ENCODE measurements at places on chromosomes 1 and 21. TPM values are rescaled to one million over a fixed set of nuclear protein-coding genes. Genes with fewer than 3 reads are reported as not detected.

The PPFIA4 gene
- not detected for total RNA-seq

The RUNX3 gene
- total RNA-seq = 0.26 TPM

The GJB5 gene
- not detected for total RNA-seq

GRCh38 chr1:22689505-22689904, 21.1 kb upstream of the EPHB2 start:
- no peaks in the 10 kb centered on the region for H3K27me3 ChIP-seq
- H3K4me1 ChIP-seq = no peaks in the 10 kb centered on the region
- H3K27ac ChIP-seq = no peak overlapping the region

DNA sequence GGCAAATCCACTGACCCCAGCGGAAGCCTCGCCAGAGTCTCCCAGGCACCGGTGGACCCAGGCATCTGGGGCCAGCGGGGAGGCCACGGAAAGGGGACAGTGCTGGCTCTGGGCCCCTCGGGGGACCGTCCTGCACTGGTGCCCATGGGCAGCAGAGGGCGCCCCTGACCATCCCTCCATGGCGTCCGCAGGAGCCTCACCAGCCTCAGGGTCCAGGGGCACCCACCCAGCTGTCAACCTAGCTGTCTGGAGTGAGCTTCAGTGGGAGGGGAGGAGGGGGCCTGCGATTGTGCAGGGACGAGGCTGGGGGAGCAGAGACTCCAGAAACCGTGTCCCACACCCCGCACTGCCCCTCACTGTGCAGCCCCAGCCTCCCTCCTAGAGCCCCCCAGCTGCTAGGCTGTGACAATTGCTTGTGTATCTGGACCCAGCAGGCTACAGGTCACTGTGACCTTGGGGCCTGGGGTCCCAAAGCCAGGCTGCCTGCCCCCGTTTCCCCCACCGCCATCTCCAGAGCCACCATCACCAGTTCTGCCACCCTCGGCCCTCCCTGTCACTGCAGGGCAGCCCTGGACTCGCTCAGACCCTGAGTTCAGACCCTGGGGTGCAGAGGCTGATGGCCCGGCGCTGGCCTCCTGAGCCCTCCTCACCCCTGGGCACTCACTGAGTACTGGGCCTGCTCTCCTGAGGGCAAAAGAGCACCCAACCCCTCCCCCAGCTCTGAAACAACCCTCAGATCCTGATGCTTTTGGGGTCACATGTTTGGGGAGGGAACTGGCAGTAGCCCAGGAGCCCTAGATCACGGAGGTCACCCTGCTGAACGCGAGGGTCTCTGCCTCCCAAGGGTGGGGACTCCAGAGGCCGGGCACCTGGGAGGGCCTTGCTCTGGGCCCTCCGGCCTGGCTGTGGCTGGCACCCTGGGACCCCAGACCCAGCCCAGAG, 10.6 kb upstream of the COL6A1 start:
- no peaks in the 10 kb centered on the region for H3K27me3 ChIP-seq
- DNase-seq = peak; percentile 74
- no peaks in the 10 kb centered on the region for H3K36me3 ChIP-seq
- H3K4me1 ChIP-seq = peaks cover 14% of the 10 kb centered on the region
- H3K27ac ChIP-seq = peak overlapping the region; percentile 98

All from uterus (tissue), 4 donors.